ENCODE measurements at places on chromosomes 1 and 21.

DNA sequence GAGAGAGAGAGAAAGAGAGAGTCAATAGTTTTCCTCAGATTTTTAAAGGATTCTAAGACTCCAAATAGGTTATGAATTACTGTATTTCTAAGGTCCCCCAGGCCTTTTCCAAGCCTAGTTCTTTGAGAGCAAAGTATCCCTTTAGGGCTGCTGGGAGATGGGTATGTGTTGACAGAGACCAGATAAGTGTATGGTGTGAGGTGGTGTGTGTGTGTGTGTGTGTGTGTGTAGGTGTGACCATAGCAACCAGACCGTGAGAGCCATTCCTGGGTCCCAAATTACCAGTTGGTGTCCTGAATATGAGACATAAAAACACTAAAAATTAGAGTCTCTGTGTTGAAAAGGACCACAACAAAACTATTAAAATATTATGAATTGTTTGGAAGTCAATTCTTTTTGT is 41.7 kb upstream of the DNAJC6 start:
- DNase-seq: no peak

GRCh38 chr21:27047283-27047657 is 80.4 kb upstream of the ADAMTS5 start:
- DNase-seq: no peak

DNA sequence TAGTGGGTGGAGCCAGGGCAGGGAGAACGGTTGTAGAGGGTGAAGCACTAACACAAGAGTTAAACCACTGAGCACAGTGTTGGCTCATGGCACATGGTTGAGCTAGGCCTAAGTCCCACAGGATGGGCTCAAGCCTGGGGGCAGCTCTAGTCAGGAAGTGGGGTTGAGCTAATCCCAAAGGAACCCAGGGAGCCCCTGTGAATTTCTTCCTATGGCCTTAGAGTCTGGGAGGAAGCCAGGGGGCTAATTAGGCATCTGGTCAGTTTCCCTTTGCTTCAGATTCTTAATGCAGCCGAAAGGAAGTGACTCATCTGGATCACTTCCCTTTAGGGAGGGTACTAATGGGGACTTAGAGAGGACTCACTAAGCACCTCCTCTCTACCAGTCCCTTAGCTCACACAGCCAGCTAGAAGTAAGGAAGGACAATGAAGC is 10.1 kb downstream of the CFAP45 start:
- DNase-seq: peak; percentile 86

GRCh38 chr21:32093646-32094462 is 185.0 kb downstream of the MIS18A start:
- no peak for DNase-seq

GRCh38 chr1:12296623-12297022 is 66.8 kb downstream of the VPS13D start:
- DNase-seq: peak; percentile 79
